ENCODE measurements at places on chromosomes 4 and X. TPM values are rescaled to one million over a fixed set of nuclear protein-coding genes. Genes with fewer than 3 reads are reported as not detected.

- DNase-seq = no peak
Measured at GRCh38 chr4:187887906-187888305, 107.7 kb upstream of the ZFP42 start.

GRCh38 chrX:70998411-70999027 lies 67.6 kb upstream of the SLC7A3 start:
- peak; percentile 7 for DNase-seq

DNA sequence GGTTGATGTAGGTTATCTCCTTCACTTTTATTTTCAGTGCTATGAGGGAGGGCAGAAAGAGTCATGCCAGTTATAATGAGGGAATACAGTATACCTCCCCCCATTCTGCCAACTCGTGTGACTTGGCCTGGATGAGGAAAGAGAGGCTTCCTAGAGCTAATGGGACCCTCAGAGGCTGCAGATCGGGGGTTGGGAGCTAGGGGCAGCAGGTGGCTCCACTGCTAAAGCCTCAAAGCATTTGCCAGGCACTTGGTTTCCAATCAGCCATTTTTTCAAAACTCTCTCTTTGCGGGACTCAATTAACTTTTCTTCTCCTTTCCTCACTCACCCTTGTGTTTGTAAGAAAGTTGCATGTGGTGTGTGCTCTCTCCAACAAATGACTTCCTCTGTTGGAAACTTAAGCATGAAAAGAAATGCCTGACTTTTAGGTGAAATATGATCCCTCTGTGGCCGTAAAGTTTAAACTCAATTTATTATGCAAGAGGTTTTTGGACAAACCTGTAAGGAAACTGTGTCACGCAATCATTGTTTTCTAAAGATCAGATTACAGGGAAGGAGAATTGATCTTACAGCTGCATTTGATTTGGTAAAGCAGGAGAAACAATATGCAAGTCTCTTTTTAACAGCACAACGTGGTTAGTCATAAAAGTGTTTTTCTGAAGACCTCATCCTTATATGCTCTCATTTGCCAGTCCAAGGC lies 7.0 kb downstream of the SFRP2 start:
- no peak for DNase-seq

- DNase-seq = no peak
Measured at GRCh38 chr4:108355902-108356535, 187.3 kb upstream of the LEF1 start.

DNA sequence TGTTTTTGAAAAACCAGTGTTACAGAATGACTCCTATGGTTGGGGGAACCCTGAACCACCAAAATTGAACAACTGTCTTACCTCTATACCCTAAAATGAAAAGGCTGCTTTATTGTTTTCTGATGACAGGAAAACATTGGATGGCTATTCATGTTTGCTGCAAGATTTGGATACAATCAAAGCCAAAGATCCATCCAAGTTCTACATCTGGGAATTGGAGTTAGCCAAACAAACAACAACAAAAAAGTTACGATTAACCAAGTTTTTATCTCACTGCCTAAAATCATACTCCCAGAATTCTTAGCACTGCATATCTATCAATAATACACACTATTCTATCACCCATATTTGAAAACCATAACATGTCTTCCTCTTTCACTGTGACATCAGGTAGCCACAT lies 349.7 kb upstream of the SLC7A11 start:
- no peak for DNase-seq

GRCh38 chrX:40207626-40208025 lies 109.9 kb upstream of the BCOR start:
- DNase-seq = no peak

- no peak for DNase-seq
Measured at GRCh38 chrX:17039826-17040225, 93.4 kb downstream of the REPS2 start.

GRCh38 chr4:68576272-68577125 lies at the start of gene UGT2B17:
Gene UGT2B17 (minus strand): TSS chr4:68576322. CDS start chr4:68568484, 7,838 bp downstream.
- DNase-seq = no peak

DNA sequence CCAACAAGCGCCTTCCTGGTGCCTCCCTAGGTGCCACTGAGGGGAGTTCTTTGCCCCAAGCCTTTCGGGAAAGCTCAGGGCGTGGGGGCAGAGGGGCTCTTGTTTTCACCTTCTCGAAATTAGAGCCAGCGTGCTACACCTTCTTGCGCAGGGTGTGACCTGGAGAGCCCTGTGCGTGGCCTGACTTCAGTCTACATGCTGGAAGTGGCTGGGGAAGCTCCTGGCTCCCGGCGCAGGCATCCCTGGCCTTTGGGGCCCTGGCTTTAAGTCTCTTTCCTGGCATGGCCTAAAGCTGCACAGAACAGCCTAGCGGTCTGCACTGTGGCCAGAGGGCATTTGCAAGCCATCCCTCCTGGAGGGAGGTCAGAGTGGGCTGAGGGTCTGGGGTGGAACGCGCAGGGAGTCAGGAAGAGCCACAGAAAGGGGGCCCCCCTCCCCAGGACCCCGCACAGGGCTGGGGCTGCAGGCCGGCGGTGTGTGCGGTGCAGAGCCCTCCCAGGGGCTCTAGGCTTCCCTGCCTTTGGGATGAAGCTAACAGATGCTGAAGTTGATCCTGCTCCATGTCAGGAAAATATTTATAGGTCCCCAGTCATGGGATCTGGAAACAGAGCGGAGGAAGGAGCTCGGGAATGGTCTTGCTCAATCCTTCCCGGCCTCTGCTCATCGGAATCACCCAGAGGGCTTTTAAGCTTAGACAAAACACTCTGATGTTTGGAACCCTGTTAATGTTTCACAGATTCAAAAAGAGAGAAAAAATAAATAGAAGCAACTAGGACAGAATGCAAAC lies 781 bp upstream of the SPON2 start:
- DNase-seq = no peak

GRCh38 chrX:38311743-38312142 lies 15.6 kb downstream of the RPGR start:
- no peak for DNase-seq

GRCh38 chrX:123788744-123789143 lies 55.9 kb upstream of the THOC2 start:
- DNase-seq = no peak

DNA sequence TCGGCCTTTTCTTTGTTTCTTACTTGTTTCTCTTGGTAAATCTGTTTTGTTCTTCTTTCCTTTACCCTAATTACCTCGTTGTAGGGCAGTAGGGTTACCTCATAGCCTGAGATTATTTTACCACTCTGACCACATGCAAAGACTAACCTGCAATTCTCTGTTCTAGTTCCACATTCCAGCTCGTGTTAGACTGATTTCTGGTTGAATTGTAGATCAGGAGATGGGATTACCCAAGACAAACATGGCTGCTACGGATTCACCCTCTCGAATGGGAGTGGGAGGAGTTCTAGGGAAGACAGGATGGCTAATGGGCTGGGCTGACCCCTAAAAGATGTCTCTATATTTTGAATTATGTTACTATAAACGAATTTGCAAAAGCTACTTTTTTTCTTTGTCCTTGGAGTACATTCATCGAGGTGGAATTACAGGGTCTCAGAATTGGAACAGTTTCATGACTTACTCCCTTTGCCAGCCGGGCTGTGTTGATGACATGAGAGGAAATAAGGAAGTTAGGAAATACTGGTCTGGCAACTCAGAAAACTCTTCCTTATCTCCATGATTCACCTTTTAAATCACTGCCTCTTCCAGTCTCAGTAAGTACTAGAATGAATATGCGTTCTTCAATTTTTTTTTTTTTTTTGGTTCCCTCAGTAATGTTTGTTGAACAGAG lies 36.7 kb upstream of the FBXW7 start:
- DNase-seq = no peak

DNA sequence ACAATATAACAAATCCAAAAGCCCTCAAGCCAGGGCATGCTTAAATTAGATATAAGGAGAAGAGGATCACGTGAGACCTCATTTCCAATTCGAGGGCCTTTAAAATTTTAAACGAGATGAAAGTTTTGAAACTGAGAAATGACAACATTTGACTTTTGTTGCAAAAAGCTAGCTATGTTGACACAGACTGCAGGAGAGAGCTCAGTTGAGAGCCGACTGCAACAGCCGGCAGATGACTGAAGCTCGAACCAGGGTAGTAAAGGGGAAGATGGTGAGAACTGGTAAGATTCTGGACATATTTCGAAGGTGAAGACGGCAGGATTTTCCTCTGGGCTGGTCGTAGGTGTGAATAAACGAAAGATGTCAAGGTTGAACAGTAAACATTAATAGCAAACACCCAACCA lies 773 bp downstream of the PRMT9 start:
- no peak for DNase-seq

- DNase-seq = no peak
Measured at GRCh38 chr4:182770259-182770995, 146.8 kb downstream of the DCTD start.

- no peak for DNase-seq
Measured at GRCh38 chrX:17474892-17475291, 99.9 kb downstream of the NHS start.

- DNase-seq = no peak
Measured at GRCh38 chrX:16807976-16808542, 21.8 kb downstream of the TXLNG start.

GRCh38 chr4:74618659-74619058 lies 173.7 kb downstream of the AREG start:
- DNase-seq = no peak

- DNase-seq = no peak
Measured at GRCh38 chr4:165839615-165840333, 33.3 kb upstream of the TLL1 start.

DNA sequence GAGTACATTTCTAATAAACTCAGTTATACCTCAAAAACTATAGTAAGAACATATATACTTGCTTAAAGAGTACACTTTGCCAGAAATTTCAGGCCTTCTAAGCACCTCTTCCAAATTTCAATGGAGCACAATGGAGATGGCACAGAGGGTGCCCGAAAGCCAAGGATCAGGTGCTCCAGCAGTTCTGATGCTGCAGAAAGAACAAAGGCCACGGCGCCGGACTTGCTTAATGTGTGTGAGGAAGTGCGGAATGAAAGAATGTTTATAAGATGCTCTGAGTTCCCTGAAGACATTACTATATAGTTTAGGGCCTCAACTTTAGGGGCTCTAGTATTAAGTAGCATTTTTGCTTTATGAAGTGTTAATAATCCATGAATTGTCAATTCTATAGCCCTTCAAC lies 44.3 kb downstream of the GASK1B start:
- DNase-seq = no peak

DNA sequence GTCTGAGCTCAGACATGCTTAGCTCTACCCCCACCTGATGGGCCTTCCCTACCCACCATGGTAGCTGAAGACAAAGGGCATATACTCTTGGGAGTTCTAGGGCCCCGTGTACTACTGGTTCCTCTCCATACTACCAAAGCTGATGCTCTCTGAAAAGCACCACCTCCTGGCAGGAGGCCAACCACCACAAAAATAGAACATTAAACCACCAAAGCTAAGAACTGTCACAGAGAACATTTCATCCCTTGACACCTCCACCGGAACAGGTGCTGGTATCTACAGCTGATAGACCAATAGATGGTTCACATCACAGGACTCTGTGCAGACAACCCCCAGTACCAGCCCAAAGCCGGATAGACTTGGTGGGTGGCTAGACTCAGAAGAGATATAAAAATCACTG lies 13.4 kb downstream of the EDA2R start:
- DNase-seq = no peak

GRCh38 chr4:156790866-156791265 lies 180.7 kb downstream of the PDGFC start:
- DNase-seq = no peak

DNA sequence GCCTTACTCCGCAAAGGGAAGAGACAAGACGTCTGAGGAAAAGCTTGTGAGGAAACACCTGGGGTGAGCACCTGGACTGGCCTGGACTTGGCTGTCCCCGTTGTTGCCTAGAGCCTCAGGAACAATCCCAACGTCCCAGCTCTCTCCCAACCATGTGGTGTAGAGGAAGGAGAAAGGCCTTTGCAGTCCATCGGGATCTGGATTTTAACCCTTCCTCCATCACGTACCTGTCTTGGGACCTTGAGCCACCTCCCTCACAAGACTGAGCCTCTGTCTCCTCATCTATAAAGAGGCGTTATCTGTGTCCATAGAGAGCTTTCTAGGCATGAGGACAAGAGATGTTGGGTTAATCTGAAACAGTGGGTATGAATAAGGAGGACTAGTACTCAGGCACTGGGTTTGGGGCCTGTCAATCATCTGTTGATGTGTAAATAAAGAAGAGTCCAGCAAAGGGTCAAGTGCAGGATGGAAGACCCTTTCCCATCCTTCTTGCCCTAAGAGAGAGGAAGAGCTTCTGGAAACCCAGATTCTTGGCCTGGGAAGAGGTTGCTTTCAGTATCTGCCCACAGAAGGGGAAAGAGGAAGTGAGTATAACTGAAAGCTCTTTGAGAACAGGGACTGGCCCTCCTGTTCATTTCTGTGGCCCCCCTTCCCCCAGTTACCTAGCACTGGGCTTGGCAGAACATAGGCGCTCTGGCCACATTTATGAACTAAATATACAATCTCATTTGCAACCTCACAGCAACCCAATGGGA lies 137.1 kb downstream of the PJA1 start:
- DNase-seq = no peak

- no peak for DNase-seq
Measured at GRCh38 chr4:135185256-135185655, 983.7 kb upstream of the PABPC4L start.

DNA sequence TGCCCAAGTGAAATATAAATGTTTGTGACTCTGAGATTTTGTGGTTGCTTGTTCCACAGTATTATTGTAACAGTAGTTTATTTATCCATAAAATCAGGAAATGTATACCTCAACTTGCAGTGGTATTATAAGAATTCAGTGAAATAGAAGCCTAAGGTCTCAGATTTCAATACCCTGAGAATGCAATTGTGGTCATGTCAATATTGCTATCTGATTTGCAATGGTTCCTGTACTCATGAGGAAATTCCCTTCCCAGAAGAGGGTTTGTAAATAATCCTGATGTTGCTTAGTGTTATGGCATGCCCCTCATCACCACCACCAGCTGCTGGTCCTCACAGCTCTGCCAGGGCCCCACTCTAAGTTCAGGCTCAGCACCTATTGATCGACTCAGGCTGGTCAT lies 67.8 kb downstream of the SLC34A2 start:
- no peak for DNase-seq

Gene FRMD7
- not detected for total RNA-seq

Gene TKTL2
- total RNA-seq = not detected

Gene AMOT
- total RNA-seq = 89.7 TPM

Gene SMARCA1
- total RNA-seq = 34.9 TPM

Gene POLN
- 23.4 TPM for total RNA-seq

Gene SPANXN4
- not detected for total RNA-seq

Gene CDKL2
- 18.2 TPM for total RNA-seq

Gene EVC
- total RNA-seq = 8.1 TPM
